ENCODE measurements at places on chromosomes 13 and 19. TPM values are rescaled to one million over a fixed set of nuclear protein-coding genes. Genes with fewer than 3 reads are reported as not detected.

Gene APLP1
- 214 TPM for total RNA-seq

Gene ZNF491
- total RNA-seq = 17.1 TPM

Gene IL4I1
- 0.41 TPM for total RNA-seq

Gene PABPC3
- total RNA-seq = 0.41 TPM

Gene CASP14
- not detected for total RNA-seq

Gene CEACAM4
- total RNA-seq = not detected

Gene IFNL1
- total RNA-seq = not detected

Gene UNC13A
- 27.3 TPM for total RNA-seq

Gene RNASEH2A
- 15.9 TPM for total RNA-seq

Gene TTYH1
- 65.2 TPM for total RNA-seq

Gene TMEM238
- 0.41 TPM for total RNA-seq

Gene PGLYRP2
- total RNA-seq = not detected

Gene RNF225
- total RNA-seq = not detected

Gene CD209
- 0.82 TPM for total RNA-seq

Gene FGF22
- under 0.01 TPM for total RNA-seq

Gene LILRA5
- total RNA-seq = 0.82 TPM

Gene SHISA2
- 53.8 TPM for total RNA-seq

Gene SH2D3A
- 0.82 TPM for total RNA-seq

Gene NKG7
- total RNA-seq = not detected

Gene LGALS14
- not detected for total RNA-seq

Gene SPTBN4
- 23.2 TPM for total RNA-seq

Gene ZNF681
- total RNA-seq = 21.6 TPM

Gene CPT1C
- total RNA-seq = 39.9 TPM

Gene KASH5
- not detected for total RNA-seq

Gene URAD
- not detected for total RNA-seq

Gene CGB2
- total RNA-seq = not detected

Gene BICRA
- total RNA-seq = 4.1 TPM

Gene TMEM150B
- not detected for total RNA-seq

Gene CCDC8
- total RNA-seq = 2.4 TPM

Gene F10
- total RNA-seq = 0.82 TPM

Gene ZBTB32
- not detected for total RNA-seq

Gene PTGIR
- not detected for total RNA-seq

All from frontal cortex (tissue), 4 donors.